ENCODE measurements at places on chromosomes 2 and 18.

DNA sequence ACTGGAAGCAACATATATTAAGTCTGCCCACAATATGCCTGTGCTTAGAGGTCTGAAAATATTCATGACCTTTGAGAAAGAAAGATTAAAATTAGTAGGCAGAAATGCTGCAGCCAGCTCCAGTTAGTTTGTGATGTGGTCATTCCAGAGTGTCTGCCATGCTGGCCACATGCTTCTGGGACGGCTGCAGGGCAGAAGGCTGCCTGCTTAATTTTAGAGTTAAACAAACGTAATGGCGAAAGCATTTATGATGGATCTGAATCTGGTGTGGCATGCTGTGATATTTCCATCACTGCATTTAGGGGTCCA lies 95.4 kb downstream of the FHOD3 start:
- no peak for DNase-seq

GRCh38 chr2:22281033-22281432 lies 1103.9 kb upstream of the KLHL29 start:
- peak; percentile 51 for DNase-seq

GRCh38 chr2:164485541-164485940 lies 135.7 kb downstream of the GRB14 start:
- DNase-seq: peak; percentile 1

DNA sequence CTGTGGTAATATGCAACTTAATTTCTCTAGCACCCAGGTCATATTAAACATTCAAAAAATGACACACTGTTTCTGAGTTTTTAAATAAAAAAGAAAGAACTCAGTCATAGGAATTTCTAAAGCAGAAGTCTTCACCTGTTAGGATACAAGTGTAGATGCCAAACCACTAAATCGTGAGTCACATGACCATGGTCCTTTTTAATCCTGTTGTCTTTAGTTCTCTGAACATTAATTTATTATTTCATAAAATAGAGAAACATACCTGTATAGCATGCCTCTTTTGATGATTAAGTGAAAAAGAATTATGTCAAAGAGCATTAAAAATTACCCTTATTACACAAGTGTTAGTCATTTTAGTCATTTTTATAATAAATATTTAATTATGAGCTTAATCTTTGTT lies 398.8 kb downstream of the CCDC85A start:
- no peak for DNase-seq
